ENCODE measurements at places on chromosomes 1 and 21. TPM values are rescaled to one million over a fixed set of nuclear protein-coding genes. Genes with fewer than 3 reads are reported as not detected.

DNA sequence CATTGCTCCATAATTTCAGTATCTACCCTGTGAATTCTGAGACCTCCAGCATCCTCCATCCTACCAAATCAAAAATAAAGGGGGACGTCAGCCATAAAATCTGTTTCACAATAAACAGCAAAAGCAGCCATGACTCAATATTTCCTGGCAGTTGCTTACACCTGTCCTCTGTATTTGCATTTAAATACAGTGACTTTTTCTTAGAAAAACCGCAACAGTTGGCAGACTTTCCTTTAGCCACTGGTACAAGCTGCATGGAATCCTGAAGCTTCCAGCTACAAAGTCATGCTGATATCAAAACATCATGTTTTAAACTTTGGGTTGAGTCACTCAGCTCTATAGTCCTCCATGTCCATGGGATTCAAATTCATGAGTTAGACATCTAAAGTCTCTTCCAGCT, 278.0 kb upstream of the KAZN start:
- DNase-seq, result no peak

DNA sequence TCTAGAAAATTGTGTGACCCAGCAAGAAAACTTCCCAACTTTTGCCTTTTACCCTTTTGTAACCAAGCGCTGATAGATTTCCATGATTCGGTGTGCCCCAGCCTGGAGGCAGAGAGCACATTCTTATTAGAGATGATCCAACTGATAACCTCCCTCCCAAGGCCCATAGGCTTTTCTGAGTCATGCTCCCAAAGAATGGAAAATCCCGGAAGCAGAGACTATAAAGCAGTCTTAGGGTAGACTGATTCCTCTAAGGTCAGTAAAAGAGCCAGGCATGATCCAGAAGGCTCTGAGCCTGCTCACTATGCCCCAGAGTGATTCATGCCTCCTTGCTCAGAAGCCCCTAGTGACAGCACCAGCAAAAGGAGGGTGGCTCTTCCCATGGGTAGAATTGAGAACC, 4.3 kb downstream of the CAMK1G start:
- DNase-seq, result no peak

DNA sequence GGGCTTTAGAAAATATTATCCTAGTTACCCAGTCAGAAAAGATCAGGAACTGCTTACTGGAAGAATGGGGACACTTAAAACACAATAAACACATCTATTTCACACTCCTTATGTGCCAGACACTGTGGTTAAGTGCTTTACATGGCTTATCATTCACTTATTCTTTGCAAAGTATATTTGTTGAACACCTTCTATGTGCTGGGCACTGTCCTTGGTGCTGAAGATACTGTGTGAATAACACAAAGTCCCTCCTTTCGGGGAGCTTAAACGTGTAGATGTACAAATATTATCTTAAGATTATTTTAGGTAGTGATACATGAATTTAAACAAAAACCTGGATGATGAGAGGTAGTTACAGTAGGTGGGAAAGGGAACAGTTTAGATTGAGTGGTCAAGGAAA, 169.3 kb downstream of the ST6GALNAC5 start:
- DNase-seq, result no peak

The CLCNKA gene
- polyA plus RNA-seq, result 0.88 TPM

The RPE65 gene
- 0.69 TPM for polyA plus RNA-seq

- DNase-seq, result no peak
Measured at GRCh38 chr1:245877976-245878375, 629.1 kb downstream of the SMYD3 start.

GRCh38 chr1:73463873-73464272, 734.1 kb downstream of the LRRIQ3 start:
- DNase-seq, result no peak

The E2F2 gene
- 5.5 TPM for polyA plus RNA-seq

The THRAP3 gene
- polyA plus RNA-seq, result 112 TPM

The MRPL39 gene
- polyA plus RNA-seq, result 38.7 TPM

DNA sequence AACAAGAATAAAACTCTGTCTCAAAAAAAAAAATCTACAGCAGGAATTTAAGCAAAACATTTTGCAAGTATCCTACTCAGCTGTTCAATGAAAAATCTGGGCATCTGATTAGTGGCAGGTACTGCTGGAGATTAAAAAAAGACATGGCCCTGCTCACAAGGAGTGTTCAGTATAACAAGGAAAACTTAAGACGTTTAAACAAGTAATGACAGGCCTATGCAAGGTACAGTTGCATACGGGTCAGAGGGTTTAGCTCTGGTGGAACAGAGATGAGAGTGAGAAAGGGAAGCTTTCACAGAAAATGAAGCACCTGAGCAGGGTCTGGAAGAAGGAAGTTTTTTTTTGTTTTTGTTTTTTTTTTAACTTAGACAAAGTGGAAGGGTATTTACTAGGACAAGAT, 23.0 kb downstream of the SNRNP40 start:
- DNase-seq, result no peak

All from right lung (tissue), 10 donors.